ENCODE measurements at places on chromosomes 6 and 20.

- DNase-seq = no peak
These were observed 18.7 kb upstream of the HLA-DRB1 start for GRCh38 chr6:32608362-32608761.

- DNase-seq = no peak
These were observed 39.0 kb upstream of the MDFI start for GRCh38 chr6:41599015-41599851.

GRCh38 chr20:32521780-32522525 lies 63.2 kb downstream of the NOL4L start:
- DNase-seq = peak; percentile 78

DNA sequence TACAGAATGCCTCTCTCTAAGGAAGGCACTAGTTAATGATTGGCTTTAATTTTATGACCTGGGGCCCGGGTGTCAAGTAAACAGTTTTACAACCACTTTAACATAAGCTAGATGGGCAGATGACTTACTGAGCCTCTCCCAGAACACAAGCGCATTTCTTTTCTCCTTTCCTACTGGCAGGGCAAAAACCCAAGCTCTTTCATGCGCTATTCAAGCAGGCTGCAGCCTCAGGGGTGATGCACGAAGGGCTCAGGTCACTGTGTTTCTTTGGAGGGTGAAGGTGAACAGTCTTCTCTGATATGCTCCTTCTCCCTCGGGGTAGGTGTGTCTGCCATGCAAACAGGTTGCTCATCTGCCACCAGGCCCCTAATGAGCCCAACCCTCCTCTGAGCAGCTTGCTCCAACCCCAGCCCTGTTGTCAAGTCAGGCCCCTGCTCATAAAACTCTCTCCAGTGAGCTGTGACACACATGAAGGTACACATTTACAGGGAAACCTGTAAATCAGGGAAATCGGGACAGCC lies 73.5 kb upstream of the CDH4 start:
- DNase-seq = no peak

DNA sequence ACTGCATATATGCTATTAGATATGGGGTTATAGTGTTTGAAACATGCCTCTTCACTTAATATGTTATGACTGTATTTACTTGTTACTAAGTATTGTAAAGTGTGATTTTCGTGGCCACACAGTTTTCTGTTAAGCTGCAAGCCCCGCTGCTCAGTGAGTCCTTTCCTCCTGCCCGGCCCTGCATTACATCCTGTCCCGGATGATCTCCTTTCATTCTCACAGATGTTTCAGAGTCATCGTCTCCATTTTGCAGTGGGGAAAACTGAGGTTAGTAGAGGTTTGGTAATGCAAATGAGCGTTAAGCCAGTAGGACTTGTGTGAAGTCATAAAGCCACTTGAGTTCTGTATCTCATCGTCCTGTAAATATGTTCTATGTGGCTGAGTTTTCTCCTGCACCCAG lies 155.5 kb downstream of the CFAP61 start:
- no peak for DNase-seq

DNA sequence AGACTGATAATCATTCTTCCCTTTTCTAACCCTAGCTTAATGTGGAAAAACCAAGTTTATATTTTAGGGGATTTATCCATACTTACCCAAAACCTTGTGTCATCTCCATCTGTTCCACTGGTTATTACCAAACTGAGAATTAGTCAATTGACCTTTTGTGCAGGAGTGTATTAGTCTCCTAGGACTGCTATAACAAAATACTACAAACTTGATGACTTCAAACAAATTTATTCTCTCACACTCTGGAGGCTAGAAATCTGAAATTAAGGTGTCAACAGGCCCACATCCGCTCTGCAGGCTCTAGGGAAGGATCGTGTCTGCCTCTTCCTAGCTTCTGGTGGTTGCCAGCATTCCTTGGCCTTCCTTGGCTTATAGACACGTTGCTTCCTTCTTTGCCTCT lies 12.7 kb upstream of the GMDS start:
- DNase-seq = no peak

DNA sequence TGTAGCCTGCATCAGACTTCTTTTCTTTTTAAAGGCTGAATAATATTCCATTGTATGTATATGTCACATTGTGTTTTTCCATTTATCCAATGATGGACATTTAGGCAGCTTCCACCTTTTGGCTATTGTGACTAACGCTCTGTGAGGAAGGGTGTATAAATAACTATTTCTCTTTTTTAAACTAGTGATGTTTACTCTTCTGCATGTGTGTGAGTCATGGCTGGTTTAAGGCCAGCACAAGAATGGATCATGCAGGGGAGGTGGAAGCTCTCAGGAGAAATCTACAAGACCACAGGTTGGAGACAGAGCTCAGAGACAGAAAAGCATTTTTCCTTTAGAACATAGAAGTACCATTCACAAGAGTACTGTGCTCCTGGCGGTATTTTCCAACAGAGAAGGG lies 307.2 kb downstream of the SOX4 start:
- DNase-seq = no peak
